T-helper 1 cell (primary cell): ENCODE measurements at places on chromosomes 1 and 21.

GRCh38 chr1:231147896-231148295 lies 14.0 kb upstream of the TRIM67 start:
- no peak for DNase-seq

DNA sequence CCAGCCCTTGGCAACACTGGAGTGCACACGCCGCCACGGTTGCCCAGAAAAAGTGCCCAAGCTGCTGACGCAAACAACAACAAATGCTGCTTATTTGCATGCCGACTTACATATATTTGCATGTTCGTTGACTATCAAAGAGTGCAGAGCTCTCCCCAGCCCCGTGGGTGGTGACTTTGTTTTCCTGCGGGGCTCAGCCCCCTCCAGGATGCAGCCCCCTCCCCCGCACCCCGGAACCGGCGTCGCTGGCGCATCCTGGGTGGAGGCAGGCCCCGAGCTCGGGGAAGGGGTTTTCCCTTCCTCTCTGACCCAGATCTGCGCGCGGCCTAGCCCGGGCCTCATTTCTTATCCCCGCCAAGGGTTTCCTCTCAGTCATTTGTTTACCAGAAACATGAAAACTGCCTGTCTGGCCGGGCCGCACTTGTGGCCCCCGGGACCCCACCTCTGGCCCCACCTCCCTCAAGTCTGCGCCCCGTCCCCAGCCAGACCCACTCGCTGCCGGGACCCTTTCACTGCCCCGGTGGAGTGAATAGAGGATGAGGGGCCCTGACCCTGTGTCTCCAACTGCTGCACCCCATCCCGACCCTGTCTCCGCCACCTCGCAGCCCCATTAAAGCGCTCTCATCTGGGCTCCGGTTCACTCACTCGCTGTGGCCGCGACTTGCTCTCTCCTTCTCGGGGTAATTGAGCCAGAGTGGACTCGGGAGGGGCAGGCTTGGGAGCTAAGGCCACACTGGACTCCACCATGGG lies 5.5 kb downstream of the TNFRSF25 start:
- DNase-seq = peak; percentile 94

GRCh38 chr1:83511146-83511726 lies 487.7 kb downstream of the TTLL7 start:
- no peak for DNase-seq

GRCh38 chr21:23009360-23009759 lies 2011.2 kb downstream of the NCAM2 start:
- DNase-seq = no peak

DNA sequence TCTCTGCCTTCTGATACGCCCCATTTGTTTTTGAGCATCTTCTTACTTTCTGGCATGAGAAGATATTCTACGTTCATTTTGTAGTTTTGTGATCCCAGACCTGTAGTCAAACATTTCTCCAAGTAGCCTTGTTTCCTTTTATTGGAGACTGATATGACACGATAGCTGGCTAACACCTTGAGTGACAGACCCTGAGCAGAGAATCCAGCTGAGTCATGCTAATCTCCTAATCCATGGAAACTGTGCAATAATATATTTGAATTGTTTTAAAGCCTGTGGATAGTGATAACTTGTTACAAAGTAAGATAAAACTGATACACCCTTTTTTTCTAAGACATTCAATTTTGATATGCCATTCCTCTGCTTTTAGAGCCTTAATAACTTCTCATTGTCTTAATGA lies 1.2 kb upstream of the IFI44L start:
- no peak for DNase-seq

- DNase-seq = peak; percentile 58
Observed at GRCh38 chr1:147641695-147642592, 28.4 kb downstream of the ACP6 start.

GRCh38 chr1:217136895-217137205 lies 413.6 kb upstream of the ESRRG start:
- no peak for DNase-seq

GRCh38 chr1:54255026-54255702 lies 55.2 kb downstream of the MRPL37 start:
- DNase-seq = no peak

GRCh38 chr1:119370748-119371147 lies 2.2 kb downstream of the HAO2 start:
- no peak for DNase-seq

DNA sequence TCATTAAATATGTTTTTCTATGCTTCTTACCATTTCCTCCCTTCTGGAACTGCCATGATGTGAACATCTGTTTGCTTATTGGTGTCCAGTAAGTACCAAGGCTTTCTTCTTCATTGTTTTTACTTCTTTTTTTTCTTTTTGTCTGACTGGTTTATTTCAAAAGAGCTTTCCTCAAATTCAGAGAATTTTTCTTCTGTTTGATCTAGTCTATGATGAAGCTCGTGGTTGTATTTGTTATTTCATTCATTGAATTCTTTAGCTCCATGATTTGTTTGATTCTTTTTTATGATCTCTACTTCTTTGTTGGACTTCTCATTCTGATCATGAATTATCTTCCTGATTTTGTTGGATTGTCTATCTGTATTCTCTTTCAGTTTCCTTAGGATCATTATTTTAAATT lies 49.5 kb upstream of the PKN2 start:
- DNase-seq = no peak
